Muscle of back (tissue), 13 donors: ENCODE measurements at places on chromosomes 1 and 21.

- DNase-seq, result peak; percentile 54
These were observed 618 bp upstream of the SERTAD4 start for GRCh38 chr1:210231846-210232510.

- DNase-seq, result peak; percentile 62
These were observed 89.8 kb downstream of the TMEM200B start for GRCh38 chr1:29033829-29034466.

DNA sequence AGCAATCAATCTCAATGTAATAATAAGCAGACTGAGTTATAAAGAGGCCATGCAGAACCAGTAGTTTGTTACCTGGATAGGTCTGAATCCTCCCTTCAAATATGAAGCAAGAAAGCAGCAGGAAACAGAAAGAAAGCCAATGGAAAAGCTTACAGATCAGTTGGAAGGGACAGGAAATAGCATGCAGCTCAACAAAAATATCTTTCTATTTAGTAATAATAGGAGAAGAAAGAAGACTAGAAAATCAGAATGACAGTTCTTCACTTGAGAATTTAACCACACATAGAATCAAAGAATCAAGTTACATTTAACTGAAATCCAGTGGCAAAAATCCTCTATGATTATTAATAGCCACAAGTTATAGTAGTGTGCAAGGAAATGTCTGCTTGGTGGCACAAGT is 194.4 kb downstream of the EIF4G3 start:
- DNase-seq, result no peak

DNA sequence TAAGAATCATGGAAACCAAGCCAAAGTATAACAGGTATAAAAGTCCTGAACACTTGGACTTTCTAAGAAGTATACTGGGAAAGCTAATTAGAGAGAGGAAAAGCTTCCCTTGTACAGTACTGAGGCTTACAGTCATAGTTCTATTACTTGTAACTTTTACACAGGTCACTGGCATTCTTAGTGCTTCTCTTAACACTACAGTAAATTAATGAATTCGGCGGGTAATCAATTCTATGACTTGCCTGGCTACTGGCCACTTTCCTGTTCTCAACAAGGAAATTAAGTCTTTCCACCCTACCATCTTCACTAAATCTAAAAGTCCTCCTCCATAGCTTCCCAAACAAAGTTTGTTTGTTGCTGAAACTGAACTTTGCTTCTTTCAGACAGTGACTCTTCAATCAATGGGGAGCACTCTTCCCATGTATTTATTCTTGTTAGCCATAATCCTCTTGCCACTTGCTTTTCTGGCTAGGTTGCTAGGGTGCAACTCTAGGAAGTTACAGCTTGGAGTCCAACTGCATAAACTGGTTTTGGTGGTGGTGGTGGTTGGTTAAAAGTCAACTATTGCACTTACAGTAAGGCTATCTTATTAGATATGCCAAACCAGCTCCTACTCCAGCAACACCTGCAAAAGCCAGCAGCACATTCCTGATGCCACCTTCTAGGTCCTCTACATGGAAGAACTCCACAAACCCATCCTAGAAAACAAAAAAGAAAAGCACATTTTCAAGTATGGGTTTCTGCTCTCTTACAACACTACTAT is 2.4 kb downstream of the MCL1 start:
- no peak for DNase-seq

DNA sequence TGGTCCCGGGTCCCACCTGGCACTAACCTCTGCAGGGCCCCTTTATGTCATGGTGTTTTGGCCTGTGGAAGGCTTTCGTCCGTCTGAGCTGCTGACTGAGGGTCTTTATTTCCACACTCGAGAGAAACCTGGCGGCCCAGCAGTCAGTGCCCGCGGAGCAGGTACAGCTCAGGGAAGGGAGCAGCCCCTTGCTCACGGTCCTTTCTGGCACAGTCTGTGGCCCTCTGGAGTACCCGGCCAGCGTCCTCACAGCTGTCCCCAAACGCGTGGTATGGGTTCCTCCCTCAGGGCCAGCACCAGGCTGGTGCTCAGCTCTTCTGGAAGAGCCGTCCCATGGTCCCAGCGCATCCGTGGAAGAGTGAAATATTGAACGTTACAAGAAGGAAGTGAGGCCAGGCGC is 24.3 kb downstream of the SKI start:
- no peak for DNase-seq

DNA sequence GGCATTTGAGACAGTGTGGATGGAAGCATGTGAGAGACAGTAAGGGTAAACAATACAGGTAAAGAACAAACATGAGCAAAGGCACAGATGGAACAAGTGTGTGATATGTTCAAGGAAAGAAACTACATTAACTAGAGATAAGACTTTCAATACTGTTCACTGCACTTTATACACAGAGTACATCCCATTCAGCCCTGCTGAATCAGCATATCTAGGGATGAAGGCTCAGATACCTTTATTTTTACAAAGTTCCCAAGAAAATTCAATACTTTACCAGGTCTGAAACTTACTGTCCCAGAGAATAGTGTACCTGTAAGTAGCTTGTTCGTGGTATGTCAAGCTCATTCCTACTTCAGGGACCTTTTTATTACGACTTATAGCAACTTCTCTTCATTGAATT is 122.5 kb downstream of the LHX4 start:
- DNase-seq, result no peak

DNA sequence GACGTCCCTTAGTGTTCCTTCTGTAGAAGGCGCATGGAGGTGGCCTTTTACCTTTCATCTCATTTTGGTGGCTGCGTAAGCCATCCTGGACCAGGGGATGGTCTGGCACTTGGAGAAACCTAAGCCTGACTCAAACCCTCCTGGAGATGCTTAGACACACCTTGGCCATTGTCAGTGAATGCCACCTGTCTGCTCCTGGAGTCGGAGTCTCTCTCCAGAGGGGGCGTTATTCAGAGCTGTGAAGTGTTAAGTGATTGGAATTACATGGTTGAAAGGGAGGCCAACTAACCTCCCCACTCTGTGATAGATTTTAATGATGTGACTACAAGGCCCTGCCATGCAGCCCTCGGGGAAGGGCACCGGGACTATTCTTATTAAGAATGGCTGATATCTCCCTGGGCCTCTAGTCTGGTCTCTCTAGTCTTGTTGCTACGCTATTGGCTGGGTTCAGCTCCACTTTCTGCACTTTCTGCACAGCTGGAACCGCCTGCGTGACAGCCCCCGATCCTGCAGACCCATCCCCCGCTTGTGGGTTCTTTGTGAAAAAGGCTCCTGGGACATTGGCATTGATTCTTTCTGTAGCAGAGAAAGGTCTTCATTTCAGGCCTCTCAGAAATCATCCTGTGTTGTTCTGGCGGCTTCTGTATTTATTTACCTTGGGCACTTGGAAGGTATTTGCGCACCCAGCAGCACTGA is 4.2 kb downstream of the RASSF5 start:
- DNase-seq, result no peak

DNA sequence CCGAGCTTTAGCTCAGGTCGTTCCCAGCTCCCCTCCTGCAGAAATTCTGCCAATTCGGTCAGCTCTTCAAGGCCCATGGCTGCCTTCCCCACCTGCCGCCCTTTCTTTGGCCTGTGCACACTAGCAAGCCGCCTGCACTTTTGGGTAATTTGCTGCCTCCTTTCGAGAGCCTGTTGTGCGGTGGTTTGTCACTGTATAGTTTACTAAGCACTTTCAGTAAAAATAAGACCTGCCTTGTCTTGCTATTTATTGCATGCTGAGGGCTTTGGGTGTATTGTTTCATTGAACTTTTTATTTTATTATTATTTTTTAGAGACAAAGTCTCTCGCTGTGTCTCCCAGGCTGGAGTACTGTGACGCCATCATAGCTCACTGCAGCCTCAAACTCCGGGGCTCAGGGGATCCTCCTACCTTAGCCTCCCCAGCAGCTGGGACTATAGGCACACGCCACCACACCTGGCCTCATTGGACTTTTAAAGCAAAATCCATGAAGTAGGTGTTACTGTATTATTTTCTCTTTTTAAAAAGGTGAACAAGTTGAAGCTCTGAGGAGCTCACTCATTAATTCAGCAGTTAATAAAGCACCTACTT is 1.1 kb upstream of the FABP3 start:
- DNase-seq, result no peak

GRCh38 chr1:17112496-17113236 is 6.6 kb downstream of the PADI2 start:
- DNase-seq, result no peak

DNA sequence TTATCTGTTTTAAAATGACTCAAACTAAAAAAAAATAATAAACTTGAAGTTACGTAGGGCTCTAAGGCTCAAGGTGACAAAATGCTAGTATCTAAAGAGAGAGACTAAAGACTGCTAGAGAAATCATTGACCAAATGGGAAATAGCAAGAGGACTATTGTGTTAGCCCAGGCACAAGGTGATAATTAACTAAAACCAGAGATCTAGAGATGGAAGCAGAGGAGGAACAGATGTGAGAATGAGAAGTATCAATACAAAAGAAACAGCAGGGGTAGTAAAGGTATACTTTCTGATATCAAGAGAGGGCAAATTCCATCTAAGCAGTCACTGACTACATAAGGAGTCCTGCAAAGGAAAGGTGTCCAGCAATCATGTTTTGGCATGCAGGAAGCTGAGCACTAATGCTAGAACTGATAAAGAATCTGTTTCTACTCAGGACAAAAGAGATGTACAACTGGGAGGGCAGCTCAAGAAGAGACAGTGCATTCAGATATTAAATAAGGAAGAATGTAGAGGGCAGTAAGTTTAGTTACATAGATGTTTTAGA is 100.2 kb upstream of the GNG4 start:
- no peak for DNase-seq

- DNase-seq, result no peak
These were observed 2.7 kb downstream of the IL10RB start for GRCh38 chr21:33268737-33269441.

- DNase-seq, result no peak
These were observed 41.3 kb downstream of the FHAD1 start for GRCh38 chr1:15288173-15288926.

- DNase-seq, result no peak
These were observed 4.6 kb upstream of the ZNF678 start for GRCh38 chr1:227558732-227559262.

- peak; percentile 37 for DNase-seq
These were observed 12.9 kb downstream of the MORN1 start for GRCh38 chr1:2378441-2378851.

GRCh38 chr1:179077396-179077795 is 4.5 kb upstream of the TOR3A start:
- DNase-seq, result no peak

GRCh38 chr1:43468414-43468813 is 14.7 kb upstream of the HYI start:
- no peak for DNase-seq

DNA sequence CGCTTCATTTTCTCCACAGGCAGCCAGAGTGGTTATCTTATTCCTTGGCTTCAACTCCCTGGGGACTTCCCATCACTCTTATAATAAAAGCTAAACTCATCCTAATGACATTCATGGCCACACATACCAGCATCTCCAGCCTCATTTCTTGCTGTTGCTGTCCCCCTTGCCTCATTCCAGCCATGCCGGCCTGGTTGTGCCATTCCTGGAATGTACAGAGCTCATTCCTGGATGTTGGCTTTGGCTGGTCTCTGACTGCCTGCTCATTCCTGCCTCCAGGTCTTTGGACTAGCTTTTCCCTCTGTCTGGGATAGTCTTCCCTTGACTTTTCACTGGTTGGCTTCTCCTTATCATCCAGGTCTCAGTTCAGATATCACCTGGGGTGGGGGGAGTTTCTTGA is 2.4 kb upstream of the PEF1 start:
- DNase-seq, result no peak

DNA sequence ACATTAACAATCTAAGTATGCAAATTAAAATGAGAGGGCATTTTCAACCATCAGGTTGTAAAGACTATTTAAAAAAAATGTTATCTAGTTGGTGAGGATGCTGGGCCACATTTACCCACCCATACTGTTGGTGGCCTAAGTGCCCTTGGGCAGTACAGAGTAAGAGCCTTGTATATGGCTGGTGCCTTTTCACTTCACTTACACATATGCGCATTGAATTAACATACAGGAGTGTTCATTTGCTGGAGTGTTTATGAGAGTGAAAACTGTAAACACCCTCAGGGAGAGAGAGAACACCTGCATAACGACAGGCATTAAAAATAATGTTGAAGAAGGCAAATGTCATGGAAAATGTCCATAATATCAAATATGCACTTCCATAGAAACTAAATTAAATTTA is 427.1 kb downstream of the PCP4 start:
- no peak for DNase-seq

DNA sequence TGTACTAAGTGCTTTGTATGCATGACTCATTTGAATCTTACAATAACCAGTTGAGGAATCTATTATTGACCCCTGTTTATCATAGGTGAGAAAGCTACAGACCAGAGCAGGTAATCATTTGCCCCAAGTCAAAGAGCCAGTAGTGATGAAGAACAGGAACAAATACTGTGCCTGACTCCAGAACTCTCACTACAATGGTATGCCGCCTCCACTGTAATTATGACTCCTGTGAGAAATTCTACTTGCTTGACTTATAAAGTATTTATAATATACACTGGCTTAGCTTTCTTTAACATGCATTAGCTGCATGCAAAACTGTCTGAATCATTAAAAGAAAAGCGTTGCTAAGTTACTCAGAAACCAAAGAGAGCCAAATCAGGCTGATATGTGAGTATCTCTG is 92.6 kb downstream of the ZNF281 start:
- DNase-seq, result no peak

DNA sequence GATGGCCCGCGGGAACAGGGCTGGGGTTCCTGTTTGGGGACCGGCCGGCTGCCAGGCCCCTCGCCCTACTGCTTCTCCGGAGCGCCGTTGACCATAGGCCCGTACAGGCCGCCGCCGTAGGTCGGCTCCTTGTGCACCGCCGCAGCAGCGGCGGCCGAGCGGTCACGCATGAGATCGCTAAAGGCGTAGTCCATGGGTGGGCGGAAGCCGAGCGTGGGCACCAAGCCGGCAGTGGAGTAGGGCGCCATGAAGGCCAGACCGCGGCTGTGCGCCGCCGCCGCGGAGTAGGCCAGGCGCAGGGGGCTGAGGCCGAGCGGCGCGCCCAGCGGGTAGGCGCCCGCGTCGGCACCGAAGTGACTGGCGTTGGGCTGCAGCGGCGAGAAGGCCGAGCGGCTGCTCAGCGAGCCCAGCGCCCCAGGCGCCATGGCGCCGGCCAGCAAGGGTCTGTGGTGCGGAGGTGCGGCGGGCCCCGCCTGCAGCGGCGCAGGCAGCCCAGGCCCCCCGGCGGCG is 4.6 kb downstream of the DMRTA2 start:
- no peak for DNase-seq

GRCh38 chr1:154730259-154730658 is 122.3 kb upstream of the ADAR start:
- DNase-seq, result peak; percentile 36

DNA sequence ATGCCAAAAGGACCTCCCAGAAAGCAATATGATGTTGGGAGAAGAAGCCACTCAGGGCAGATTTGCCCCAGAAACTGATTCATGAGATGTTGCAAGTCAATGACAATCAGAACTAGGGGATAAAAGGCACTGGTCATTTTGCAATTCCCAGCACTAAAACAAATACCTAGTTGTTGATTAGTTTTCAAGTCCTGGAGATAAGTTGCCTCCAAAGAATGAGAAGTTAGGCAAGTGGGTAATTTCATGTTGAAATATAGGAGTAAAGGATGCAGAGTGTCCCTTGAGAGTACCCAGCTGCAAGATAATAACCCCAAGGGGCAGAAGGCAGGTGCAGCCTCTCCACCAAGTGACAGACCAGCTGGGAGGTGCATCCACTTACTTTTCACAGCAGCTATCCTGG is 363.6 kb downstream of the PBX1 start:
- no peak for DNase-seq
